ENCODE measurements at places on chromosomes 7 and 10. TPM values are rescaled to one million over a fixed set of nuclear protein-coding genes. Genes with fewer than 3 reads are reported as not detected.

Gene LIPJ
- total RNA-seq = not detected

Gene TSPAN12
- not detected for total RNA-seq

Gene COL1A2
- total RNA-seq = not detected

Gene ZNF425
- 0.75 TPM for total RNA-seq

Gene MRLN
- not detected for total RNA-seq

Gene KAT6B
- 17.4 TPM for total RNA-seq

Gene ZNF22
- total RNA-seq = 19.9 TPM

Gene MPP7
- total RNA-seq = 12.8 TPM

Gene FAM25G
- total RNA-seq = not detected

Gene SPOCK2
- total RNA-seq = 218 TPM

Gene PILRA
- 0.76 TPM for total RNA-seq

Gene IKZF1
- 216 TPM for total RNA-seq

Gene CTTNBP2
- not detected for total RNA-seq

Gene ENTPD1
- 2.5 TPM for total RNA-seq

Gene CPED1
- total RNA-seq = not detected

Gene MAT1A
- total RNA-seq = not detected

Gene CALML3
- total RNA-seq = not detected

Gene VIPR2
- total RNA-seq = 0.55 TPM

All from activated CD4-positive, alpha-beta memory T cell treated with anti-CD3 and anti-CD28 coated beads for 36 hours (primary cell).